ENCODE measurements at places on chromosomes 1 and 21.

DNA sequence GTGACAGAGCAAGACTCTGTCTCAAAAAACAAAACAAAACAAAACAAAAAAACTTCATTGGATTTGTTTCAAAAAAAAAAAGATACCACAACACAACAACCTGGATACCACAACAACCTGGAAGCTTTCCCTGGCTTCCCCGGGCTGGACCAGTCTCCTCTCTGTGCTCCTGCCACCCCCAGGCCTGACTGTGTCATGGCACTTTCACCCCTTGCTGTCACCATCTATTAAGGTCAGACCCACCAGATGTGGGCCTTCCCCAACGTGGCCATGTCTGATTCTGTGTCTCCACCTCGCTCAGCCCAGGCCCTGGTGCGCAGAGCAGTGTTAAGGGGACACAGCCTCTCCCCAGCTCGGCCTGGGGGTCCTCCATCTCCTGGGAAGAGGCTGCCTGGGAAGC, 28.3 kb upstream of the ACOT11 start:
- no peak for DNase-seq

DNA sequence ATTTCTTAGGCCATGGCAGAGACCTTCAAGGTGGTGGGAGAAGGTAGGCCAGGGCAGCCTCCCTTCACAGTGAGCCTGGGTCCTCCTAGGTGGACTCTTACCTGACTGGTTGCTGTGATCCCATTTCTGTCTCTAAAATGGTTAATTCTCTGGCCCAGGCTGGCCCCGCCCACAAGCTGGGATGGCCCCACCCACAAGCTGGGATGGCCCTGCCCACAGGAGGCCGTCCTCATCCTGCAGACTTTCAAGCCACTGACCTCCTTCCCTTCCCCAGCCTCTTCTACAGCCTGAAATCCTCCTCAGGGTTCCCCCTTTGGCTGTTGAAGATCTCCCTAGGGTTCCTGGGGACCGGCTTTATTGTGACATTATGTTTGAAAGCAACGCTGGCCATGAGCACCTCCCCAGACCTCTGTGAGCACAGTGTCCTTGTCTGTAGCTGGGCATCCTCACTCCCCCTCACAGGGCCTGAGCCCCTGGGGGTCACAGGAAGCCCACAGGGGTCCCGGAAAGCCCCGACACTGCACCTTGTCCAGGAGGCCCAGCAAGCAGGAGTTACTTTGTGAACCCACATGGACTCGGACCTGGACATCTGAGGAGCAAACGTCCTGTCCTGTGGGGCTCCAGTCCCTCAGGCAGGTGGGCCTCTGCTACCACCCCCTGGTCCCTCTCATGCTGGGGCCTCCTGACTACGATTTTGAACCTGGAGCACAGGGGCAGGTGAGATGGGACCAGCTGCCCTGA, 621.7 kb downstream of the MATN1 start:
- no peak for DNase-seq

DNA sequence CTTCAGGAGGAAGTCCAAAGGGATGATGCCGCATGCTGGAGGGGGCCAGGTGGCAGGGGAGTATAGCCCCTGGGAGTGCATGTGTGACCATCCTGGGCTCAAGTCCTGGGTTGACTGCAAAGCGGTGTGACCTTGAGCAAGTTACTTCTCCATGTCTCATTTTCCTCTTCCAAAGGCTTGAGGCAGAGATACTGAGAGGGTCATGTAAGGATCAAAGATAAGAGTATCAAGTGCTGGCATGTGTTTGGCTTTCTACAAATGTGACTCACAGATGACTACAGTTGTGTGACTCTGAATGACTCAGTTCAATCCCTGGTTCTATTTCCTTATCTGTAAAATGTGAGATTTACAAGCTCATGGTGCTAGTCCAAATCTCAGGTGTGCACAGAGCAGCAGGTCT, 26.1 kb downstream of the PROK1 start:
- DNase-seq = no peak

DNA sequence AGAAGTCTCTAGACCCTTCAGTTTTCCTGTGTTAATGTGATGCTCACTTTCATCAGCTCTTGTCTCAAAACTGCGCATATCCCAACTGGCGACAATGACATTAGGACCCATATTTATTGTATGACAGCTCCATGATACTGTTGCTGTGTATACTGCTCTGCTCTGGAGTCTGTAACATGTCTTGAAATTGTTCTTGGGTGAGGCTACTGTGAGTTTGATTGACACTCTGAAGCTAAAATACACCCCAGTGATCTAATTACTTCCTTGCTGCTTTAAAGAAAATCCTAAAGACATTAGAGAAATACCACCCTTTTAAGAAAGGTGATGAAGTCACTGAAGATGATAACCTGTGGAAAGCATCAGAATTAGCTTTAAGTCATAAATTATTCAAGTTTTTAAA, 1046.2 kb downstream of the KCNT2 start:
- no peak for DNase-seq

- no peak for DNase-seq
Measured at GRCh38 chr1:100107696-100108095, 25.0 kb downstream of the SASS6 start.

- no peak for DNase-seq
Measured at GRCh38 chr1:28867850-28868249, 46.5 kb upstream of the EPB41 start.

GRCh38 chr1:244958593-244958992, 94.2 kb upstream of the HNRNPU start:
- DNase-seq = no peak

GRCh38 chr1:152348447-152348846, 11.4 kb downstream of the FLG2 start:
- DNase-seq = no peak

DNA sequence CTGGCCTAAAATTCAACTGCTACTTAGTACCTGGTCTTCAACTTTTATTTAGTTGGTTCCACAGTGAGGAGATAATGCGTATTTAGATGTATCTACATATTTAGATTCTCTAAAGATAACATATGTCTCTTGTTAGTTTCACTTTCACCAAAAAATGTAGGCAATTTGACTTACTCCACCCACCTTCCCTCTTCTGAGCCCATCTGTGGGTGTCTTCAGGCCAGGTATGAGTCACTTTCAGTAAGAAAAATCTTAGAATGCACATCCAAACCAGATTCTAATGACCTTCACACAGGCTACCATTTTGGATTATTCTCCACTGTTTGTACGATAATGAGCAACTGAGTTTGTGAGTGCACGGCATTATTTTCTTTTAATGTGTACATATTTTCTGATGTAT, 501.7 kb downstream of the NEGR1 start:
- DNase-seq = no peak

DNA sequence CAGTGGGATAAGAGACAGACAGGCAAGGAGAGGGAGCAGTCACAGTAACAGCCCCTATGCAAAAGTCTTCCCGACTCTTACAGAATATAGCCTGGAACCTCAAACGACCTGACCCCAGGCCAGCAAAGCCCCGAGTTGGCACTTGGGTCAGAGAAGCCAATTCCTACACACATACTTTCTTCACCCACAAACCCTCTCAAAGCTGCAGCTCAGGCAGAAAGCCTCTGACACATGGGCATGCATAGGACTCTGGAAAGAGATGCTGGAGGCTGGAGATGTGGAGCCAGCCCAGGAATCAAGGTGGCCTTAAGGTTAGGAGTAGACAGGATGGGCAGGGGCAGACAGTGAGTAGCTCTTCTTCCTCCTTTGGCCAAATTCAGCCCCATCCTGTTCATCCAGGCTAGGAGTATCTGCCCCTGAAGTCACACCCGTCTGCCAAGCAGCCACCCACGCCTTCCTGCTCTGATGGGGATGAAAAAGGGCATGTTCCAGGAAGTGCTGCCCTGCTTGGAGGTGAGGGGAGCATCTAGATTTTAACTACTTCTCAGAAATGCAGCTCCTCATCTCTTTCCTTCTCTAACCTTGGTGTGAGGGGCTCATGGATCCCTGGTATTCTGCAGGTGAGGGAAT, 7.8 kb downstream of the SLC41A1 start:
- DNase-seq = no peak

DNA sequence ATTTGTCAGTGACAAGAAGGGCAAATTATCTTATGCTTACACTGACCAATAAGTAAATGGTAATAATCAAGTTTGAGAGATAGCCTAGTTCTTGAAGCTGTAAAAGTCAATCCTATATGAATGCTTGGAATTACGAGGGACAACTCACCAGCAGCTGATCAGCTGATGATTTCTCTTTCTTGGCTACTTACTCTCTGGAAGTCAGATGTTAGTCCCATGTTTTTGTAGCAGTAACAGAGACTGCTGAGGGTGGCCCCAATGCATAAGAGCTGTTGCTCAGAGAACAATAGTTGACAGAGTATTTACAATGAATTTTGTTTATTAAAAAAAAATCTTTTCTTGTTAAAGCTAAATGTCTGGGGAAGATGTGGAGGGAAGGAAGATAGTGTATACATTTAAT, 39.3 kb downstream of the CD160 start:
- DNase-seq = no peak

DNA sequence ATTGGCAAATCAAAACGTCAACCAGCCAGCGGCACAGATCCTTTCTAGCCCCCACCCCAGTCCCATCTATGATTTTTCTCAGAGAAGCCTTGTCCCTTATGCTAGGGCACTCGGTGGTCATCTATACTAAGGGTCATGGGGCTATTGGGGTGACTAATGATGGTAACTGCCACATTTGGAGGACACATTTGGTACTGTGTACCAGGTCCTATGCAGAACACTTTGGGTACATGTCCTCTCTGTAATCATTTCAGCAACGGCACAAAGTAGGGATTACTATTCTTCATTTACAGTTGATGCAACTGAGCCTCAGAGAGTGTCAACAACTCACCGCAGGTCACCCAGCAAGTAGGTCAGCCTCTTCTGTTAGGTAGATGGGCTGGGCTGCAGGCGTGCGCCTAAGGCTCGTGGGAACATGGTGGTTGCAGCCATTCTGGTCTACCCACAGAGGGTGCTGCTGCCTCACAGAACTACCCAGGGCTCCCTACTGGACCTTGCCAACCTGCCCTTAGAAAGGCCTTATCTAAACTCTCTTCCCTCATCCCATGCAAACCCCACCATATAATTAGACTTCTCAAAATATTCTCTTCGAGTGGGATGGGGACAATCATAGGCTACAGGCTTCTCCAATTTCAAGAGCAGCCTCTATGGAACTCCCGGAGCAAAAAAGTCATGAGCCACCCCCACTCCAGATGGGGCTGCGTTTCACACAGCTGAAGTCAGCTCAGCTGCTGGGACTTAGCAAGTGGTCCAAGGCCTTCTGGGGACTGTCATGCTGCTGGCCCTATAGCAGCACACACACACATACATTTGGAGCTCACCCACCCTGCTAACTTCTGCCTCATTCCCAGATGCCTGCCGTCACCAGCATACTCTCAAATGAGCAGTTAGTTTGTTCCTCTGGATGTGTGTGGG, 5.8 kb upstream of the SDHB start:
- no peak for DNase-seq

GRCh38 chr21:16239659-16240265, 510.0 kb downstream of the USP25 start:
- DNase-seq = no peak

- DNase-seq = no peak
Measured at GRCh38 chr1:204992201-204992997, 50.6 kb upstream of the CNTN2 start.

GRCh38 chr1:54591127-54591756, 32.1 kb downstream of the FAM151A start:
- DNase-seq = no peak

- DNase-seq = no peak
Measured at GRCh38 chr21:42153746-42154145, 65.2 kb upstream of the ABCG1 start.

GRCh38 chr1:201648066-201648906, 109.4 kb downstream of the NAV1 start:
- no peak for DNase-seq

DNA sequence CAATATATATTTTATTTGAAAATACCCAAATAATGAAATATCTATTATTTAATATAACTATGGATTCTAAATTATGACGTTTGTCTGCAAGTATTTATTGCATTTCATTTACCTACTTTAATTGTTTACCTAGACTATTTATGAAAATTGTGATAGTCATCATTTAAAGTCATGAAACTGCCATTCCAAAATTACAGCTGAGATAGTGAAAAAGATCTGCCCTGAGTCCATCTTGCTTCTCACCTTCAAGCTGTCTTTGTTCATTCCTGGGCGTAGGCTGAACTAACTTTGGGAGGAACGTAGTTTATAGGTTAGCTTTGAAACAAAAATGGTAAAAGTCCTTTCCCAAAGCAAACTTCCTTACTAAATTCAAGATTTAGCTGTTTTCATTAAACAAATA, 12.4 kb upstream of the HPDL start:
- DNase-seq = no peak

GRCh38 chr1:88731475-88732269, 47.6 kb downstream of the PKN2 start:
- DNase-seq = no peak

DNA sequence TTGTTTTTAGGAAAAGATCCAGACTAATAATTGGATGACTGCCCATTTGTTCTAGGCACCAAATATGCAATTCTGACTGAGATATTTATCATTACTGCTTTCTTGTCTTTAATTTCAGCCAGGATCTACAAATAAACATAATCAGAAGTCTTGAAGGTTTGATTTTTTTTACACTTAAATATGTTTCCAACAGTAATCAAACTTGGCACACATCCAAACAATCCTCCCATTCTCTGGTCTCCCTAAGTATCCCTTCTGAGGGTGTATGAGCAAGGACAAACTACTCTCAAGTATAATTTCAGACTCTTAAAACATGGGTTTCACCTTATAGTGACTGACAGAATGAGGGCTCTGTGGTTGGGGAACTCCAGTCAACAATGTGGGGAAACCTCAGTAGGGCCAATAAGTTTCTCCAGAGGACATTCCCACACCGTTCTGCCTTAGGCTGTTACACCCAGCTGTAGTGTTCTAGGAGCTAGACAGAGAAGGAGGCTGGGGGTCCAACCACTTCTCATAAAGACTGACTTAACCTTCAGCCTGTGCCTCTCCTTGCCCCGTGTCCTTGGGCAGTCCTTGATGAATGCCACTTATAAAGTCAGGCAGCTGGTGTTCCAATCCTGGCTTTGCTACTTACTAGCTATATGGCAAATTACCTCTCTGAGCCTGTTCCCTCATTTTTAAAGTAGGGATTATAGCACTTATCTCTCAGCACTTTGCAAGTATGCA, 1.5 kb upstream of the PALMD start:
- no peak for DNase-seq

DNA sequence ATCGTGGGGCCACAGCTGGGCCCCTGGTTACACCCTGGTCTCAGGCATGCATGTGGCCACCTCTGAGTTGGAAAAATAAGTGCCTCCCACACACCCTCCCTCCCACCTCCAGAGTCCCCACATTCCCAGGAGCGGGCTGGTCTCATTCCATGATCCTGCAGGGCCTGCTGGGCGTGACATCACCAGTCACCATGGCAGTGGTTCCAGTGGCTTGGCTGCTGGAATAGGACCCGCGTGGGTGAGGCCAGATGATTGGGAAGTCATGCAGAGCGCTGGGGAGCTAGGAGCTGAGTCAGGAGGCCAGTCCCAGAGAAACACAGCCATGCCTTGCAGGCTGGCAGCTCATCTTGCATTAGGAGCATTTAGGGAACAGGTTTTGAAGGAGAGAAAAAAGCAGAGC, 125.4 kb upstream of the TMEM51 start:
- no peak for DNase-seq

Measured in activated CD4-positive, CD25-positive, alpha-beta regulatory T cell (primary cell).